HepG2 (cell line): ENCODE measurements at places on chromosomes 4 and X.

DNA sequence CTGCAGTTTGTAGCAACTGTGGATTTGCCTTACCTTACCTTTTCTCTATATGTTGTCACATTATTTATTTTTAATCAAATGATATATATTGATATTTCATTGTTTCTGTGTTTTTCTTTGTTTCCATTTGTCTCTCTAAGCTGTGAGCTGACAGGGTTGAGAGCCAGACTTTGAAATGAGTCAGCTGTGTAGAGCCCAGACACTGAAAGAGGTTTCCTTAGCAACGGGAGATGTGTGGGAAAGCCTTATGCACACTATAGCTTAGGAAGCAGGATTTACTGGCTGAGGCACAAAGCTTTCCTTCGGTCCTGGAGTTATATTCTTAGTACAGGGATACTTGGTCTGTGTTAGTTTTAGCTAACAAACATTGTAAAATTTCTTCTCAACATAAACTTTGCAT lies 192.2 kb downstream of the FGF13 start:
- DNase-seq, result no peak

DNA sequence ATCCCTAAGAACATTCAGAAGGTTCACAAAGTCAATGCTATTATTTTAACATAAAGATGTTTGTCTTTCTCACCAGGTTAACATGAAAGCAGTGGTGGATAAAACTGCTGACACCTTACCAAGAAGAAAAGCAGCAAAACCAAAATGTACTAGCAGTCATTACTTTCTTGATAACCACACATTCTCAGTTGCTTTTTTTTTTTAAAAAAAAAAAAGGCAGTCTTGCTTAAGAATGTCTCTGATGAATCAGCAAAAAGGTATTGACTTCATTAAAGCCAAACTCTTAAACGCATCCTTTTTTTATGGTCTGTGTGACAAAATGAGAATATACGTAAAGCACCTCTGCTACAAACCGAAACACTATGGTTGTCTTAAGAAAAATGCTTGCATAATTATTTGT lies 31.9 kb downstream of the CDKL2 start:
- DNase-seq, result no peak

DNA sequence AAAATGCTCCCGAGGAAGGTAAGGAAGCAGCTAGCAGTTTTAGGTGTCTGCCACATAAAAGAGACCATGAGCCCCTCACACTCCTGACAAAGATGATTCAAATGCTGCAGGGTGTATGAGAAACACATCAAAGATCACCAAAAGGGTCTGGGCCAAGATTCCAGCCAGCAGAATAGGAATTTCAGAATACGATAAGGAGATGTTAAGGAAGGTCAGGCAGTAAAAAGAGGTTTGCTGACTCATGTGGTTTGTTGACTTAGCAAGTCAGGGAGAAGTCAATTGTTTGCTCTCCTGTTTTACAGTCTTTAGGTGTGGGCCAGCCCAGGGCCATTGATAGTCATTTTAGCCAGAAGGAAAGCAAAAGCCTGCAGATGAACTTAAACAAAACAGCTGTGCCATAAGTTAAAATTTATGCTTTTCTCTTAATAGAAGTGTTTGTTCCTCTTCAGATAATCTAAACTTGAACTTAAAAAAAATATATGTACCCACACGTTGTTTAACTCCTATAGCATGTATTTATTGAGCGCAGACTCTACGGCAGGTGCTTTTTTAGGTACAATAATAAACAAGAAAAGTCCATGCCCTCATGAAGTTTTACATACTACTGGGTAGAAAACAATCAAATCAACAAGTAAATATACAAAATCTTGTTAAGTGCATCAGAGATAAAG lies 115.6 kb downstream of the CAMK2D start:
- peak; percentile 81 for DNase-seq

DNA sequence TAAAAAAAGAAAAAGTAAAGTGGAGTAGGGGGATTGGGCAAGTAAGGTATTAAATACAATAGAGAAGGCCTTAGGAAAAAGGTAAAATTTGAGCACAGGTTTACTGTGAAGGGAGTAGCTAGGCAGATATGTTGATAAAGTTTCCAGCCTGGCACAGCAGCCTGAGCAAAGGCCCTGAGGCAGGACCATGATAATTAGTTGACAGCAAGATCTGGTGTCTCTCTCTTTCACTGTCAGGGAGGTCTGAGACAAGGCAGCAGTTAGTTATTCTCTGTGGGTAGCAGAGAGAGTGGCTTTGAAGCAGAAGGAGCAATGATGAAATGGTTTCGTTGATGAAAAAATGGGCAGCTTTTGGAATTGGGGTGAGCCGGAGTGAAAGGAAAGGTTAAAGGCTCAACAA lies 119.5 kb downstream of the KDR start:
- no peak for DNase-seq

DNA sequence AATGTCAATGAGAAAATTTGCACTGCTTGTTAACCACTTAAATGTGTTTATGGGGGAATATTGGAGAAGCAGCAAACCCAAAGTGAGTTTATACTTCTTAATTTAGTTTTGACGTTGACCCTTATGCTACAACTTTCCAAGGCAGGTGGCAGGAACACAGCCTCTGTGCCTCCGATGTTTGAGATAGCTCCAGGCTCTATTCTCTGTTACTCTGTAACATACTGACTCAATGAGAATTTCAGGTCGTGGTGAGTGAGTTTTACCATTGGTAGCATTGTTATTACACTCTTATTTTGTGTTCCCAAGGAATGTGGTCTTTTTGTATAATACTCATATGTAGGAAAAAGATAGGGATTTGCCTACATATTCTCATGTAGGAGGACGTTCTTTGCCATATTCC lies 210.7 kb downstream of the BMPR1B start:
- DNase-seq, result no peak

DNA sequence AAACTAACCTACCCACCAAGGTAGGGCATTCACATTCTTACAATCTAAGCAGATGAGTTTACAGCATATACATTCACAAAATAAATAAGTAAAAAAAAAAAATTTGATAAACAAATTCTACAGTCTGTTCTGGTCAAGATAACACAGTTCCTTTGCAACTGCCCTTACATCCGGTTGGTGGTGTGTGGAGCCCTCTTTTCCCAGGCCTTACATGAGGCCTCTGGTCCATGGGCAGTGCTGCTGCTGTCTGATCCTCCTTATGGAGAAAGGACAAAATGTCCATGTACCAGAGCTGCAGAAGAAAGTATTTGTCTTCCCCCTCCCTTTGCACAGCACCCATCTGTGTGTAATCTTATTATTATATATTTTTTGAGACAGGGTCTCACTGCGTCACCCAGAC lies 2.2 kb upstream of the SEPTIN11 start:
- no peak for DNase-seq

DNA sequence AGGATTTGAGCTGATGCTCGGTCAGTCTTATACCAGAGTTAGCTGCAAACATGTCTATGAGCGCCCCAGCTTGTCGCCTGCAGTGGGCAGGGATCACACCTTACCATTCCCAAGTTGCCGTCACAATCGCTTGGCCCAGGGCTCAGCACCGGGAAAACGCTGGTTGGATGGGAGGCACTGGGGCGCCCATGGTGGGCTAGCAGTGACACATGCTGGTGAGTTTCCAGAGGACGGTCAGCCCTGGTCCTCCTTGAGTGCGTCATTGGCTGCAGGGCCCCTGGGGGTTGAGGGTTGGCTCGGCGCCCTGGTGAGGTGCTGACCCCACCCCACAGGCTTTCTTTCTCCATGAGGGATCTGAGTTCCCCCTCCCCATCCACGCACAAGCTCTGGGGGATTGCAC lies 50.4 kb downstream of the SORCS2 start:
- DNase-seq, result no peak

- no peak for DNase-seq
Observed at GRCh38 chr4:44438687-44439086, 9.9 kb downstream of the KCTD8 start.

- DNase-seq, result no peak
Observed at GRCh38 chr4:165203541-165204461, 3.6 kb upstream of the KLHL2 start.

- no peak for DNase-seq
Observed at GRCh38 chrX:30821116-30821515, 67.9 kb downstream of the TAB3 start.

GRCh38 chr4:15531792-15532191 lies 62.1 kb downstream of the CC2D2A start:
- no peak for DNase-seq

DNA sequence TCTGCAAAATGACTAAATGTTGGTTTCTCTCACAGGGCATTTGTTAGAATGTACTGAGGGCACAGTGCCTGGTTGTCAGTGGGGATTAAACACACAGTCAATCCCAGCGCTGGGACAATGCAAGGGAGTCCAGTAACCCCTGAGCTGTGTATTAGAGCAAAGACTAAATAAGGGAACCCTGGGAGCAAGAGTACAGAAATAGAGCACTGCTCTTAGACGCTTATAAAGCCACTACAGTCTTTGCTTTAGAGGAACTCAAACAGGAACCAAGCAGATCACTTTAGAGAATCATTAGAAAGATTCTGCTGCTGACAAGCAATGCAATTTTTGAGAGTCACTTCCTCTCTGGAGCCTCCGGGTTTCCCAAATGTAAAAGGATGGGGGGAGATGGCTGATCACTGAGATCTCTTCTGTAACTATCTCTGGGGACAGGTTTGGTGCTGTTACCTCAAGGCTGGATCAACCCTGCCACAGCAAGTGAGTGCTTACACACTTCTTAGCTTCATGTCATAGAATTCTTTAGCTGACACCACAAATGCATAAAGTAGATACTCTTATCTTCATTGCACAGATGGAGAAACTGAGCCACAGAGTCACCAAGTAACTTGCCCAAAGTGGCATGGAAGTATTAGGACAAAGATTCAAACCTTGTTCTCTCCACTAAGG lies 137.8 kb upstream of the CPEB2 start:
- DNase-seq, result no peak

GRCh38 chr4:150219841-150220240 lies 141.6 kb downstream of the DCLK2 start:
- no peak for DNase-seq

DNA sequence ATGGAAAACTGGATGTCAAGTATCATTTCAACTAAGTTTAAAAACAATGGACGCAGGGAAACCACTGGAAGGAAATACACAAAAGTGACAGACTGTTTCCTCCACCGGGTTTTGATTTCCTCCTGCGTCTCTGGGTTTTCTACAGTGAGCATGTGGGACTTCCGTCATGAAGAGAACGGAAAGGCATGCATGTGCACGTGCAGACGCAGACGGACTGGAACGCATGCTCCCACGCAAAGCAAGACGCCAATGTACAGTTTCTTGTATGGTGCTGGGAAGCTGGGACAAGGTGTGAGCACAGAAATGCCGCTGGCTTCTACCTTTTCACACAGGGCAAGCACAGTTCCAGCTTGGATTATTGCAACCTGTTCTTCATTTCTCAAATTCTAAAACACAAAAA lies 30.3 kb upstream of the C4orf50 start:
- DNase-seq, result no peak

- no peak for DNase-seq
Observed at GRCh38 chr4:80610845-80611677, 275.5 kb downstream of the CFAP299 start.

DNA sequence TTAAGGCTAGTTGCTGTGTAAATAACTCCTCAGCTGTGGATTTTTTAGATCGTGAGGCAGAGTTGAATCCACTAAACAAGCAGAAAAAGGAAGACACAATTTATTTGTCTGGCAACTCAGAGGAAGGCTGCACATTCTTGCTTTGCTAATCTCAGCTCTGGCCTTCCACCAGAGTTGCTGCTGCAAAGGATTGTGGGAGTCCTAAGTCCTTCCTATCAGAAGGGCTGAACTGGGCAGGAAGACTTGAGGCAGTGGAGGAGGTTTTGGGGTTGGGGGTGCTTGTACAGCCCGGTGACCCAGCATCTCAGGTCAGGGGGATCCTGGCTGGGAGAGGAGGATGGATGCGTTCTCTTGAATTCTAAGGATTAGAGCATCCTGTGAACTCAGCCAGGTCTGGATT lies 11.0 kb upstream of the VSIG1 start:
- no peak for DNase-seq

- DNase-seq, result no peak
Observed at GRCh38 chr4:62342346-62342745, 1142.2 kb downstream of the ADGRL3 start.

DNA sequence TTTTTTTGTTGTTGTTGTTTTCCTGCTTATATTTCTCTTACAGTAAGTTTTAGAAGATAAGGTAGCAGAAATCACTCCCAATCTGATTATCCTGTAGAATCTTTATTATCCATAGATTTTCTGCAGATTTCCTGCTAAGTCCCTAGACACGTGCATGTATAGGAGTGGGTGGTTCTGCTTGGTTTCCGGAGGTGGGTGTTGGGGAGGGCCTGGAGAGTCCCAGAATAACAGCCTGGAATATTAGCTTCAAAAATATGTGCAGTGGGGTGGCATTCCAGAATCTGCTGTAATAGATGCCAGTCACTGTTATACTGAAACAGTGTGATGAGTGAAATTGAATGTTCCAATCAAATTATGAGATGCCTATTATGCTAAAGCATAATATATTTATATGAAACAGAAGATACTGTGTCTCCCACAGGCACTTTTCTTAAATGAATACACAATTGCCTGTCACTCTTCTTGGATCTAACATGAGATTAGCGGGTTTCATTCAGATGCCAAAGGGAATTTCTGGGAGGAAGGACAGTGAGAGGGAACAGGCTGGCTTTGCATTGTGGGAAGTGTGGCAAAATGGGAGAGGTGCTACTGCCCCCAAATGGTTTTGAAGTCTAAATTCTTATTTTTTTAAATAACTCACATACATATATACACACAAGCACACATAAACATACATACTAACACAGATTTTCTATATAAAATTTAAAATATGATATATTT lies 37.6 kb downstream of the C4orf50 start:
- no peak for DNase-seq

DNA sequence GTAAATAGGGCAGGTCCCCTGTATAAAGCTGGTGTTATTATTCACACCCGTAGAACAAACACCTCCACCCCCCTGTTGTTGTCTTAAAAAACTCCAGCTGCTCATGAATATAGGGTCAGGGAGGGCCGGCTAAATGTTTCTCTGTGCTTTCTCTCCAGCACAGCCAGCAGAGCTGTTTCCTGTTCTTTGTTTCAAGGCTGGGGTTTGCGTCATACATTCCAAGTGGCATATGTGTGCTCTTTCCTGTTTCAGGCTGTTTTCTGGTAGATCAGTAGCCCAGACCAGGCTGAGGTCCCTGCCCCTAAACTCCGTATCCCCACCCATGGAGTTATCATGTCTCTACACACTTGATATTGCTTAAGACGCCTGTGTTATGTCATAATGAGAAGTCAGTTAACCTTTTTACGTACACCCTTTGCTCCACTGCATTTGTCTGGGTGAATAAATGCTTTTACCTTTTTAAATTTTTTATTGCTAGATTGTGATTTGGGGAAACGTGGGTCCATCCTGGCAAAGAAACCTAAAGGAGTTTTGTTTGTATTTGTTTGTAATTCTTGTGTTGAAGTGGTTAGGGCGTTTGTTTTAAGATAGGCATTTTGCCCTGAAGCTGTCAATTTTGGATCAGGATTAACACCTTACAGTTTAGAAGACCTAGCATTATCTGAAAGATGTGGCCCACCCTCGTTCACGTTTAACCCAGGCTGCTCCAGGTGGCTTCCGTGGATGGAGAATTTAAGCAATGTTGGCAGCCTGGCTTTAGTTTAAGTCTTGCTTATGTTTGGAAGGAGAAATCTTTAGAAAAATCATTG lies 3.3 kb downstream of the KLF3 start:
- DNase-seq, result peak; percentile 97
